NCI-H1092 (cell line): ENCODE measurements at places on chromosomes 2 and 18.

DNA sequence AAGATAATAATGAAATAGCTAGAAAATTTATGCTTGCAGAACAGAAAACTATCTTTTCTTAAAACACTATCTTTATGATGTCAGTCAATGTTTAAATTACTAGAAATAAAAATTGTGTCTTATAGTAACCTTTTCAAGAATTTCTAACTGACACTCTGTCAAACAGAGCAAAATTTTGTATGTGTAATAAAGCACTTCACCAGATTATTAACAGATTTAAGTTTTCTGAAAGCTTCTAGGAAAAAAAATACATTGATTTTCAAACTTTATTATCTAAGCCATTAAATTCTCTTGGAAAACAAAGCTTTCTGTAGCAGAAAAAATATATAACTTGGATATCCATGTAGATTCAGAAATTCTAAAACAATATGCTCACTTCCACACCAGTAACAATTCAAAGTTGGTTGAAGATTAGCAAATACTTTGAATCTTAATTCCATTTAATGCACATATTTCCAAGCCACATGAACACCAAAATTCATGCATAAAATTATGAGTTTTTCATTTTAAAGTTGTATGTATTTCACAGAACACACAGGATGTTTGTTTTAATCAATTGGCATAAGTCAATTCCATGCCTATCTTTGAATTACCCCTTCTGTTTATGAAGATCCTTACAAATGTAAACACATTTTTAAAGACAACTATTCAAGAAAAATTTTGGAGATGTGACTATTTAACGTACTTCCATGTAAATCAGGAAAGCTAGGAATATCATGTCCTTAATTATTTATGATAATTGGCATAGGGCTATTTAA is 19.9 kb downstream of the FN1 start:
- DNase-seq: no peak

DNA sequence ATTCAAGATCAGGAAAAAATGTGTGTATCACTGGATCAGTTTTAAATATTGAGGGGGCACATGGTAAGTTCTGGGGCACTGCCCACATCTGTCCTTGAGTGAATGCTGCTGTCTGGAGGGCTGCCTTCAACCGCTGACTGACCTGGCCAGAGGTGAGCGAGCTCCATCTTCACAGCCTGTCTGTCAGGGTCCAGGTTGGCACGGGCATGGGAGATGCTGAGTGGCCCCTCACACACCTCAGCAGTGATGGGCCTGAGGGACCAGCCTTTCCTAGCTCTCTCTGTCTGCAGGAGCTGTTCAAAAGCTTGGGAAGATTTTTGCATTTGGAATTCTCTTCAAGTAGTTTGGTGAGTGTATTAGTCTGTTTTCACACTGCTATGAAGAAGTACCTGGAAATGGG is 114.8 kb upstream of the ALKAL2 start:
- DNase-seq: no peak

DNA sequence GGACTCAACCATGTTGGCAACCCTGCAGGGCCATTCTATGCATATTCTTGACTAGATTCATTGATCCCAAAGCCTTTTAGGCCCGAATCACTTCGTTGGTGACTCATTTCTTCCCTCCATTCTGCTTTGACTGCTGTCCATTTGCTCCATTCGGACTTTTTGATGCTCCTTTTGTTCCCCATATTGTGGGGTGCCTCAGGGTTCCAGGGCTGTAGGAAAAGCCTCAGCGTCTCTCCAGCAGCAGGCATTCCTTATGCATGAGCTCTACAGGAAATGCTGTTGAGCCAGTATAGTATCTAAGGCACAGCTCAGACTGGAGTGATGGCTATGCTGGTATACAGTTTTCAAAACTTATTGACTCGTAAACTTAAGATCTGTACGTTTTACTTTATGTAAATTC is 292.6 kb downstream of the PRKCE start:
- DNase-seq: no peak

DNA sequence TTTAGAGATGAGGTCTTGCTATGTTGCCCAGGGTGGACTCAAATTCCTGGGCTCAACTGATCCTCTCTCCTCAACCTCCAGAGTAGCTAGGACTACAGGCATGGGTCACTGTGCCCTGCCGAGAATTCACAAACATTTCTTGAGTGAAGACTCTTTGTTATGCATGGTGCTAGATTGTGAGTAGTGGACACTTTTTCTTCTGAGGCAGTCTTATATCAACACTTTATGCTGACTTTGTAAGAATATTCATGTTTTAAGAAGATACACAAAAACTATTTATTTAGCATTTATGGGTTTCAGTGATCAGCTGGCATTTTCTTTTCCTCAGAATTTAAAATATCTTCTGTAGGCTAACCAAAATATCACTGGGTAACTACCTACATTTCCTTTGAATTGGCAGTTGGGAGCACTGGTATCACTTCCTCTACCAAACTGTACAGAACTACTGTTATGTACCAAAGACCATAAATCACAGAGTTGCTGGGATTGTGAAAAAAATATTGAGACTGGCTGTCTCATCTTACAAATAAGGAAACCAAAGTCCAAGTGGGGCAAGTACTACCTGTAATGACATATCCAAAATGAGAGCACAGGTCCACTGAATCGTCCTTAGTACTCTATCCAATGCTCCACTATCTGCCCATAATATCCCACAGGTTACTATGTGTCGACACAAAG is 34.0 kb downstream of the DOCK10 start:
- no peak for DNase-seq

- no peak for DNase-seq
These were observed 44.6 kb downstream of the SLC35F5 start for GRCh38 chr2:113711851-113712250.

DNA sequence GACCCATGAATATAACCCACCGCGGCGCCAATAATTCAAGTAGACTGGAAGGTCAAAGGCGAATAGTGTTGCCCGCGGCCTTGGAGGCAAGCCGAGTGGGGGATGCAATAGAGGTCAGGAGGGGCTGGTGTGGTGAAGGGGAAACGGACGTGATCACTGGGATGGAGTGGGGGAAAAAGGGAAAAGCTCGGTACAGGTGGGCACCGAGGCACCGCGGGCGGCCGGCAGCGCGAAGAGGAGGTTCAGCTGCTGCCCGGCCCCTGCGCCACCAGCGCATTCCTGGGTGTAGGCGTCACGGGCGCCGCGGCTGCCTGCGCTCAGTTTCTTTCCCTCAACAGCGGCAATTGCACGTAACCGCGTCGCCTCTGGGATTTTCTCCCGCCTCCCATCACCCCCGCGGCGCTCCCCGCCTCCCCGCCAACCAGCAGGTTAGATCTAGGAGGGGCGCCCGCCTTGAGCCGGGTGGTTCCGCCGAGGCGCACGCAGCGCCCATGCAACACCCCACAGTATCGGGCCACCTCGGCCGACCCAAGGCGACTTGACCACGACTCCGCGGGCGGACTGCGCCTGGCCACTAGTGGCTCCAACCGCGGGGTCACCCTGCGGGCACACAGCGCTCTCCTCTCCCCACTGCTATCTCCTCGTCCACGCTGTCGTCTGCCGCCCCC is 1.5 kb downstream of the RND3 start:
- peak; percentile 35 for DNase-seq

GRCh38 chr2:136129601-136130000 is 11.7 kb upstream of the CXCR4 start:
- no peak for DNase-seq

GRCh38 chr2:145644820-145645302 is 1124.9 kb upstream of the ZEB2 start:
- no peak for DNase-seq

DNA sequence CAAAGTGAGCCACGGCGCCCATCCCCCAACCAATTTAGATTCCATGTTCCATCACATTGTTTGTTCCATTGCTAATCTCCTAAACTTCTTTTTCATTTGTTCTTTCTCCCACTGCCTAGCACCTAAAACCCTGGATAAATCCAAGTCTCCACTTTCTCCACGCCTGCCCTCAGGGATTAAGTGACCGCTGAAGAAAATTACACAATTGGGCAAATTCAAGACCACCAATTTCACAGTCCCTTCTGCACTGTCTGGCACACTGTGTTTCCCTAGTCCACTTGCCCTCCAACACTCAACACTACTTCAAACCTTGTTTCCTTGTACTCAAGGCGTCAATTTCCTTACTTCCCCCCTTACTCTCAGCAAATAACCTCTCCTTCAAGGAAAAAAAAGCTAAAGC is 5.1 kb upstream of the UBXN4 start:
- no peak for DNase-seq

- DNase-seq: no peak
These were observed 777 bp downstream of the MOCOS start for GRCh38 chr18:36187826-36188721.

GRCh38 chr2:54456612-54457322 is 640 bp downstream of the SPTBN1 start:
- no peak for DNase-seq
